Adrenal gland (tissue), 19 donors: ENCODE measurements at places on chromosomes 4 and X.

DNA sequence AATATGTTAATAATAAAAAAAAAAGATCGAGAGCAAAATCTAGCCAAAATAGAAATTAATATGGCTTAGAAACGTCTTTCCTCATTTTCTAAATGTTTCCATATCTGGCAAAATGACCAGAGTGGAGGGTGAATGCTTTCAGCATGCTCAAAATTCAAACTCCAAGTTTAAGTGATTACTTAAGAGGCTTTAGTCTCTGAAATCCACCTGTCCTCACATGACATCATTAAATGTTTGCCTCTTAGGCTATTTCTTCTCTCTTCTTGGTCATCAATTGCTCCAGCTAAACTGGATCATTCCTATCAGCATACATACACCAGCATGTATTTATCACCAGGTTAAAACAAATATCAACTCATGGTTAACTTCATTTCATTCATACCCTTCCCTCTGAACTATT lies 54.5 kb upstream of the ATXN3L start:
- DNase-seq, result no peak

DNA sequence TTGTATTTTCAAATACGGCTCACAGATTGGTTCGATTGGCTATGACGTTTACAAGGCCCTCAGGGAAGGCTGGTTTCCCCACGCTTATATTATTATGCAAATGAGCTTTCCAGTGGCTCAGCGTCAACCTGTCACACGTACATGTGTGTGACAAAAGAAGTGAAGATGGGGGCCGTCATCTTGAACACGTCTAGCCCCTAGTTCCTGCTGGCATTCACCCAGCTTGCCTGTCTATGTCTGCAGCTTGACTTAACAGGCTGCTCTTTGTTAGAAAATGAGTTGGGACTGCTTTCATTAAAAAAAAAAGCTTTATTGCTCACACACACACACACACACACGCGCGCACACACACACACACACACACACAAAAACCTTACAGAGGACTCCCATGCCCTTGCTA lies 283.6 kb upstream of the CTSO start:
- DNase-seq, result no peak

GRCh38 chrX:7088968-7089615 lies 58.4 kb upstream of the STS start:
- no peak for DNase-seq

- DNase-seq, result no peak
Measured at GRCh38 chrX:31199840-31200114, 127.9 kb upstream of the FTHL17 start.

DNA sequence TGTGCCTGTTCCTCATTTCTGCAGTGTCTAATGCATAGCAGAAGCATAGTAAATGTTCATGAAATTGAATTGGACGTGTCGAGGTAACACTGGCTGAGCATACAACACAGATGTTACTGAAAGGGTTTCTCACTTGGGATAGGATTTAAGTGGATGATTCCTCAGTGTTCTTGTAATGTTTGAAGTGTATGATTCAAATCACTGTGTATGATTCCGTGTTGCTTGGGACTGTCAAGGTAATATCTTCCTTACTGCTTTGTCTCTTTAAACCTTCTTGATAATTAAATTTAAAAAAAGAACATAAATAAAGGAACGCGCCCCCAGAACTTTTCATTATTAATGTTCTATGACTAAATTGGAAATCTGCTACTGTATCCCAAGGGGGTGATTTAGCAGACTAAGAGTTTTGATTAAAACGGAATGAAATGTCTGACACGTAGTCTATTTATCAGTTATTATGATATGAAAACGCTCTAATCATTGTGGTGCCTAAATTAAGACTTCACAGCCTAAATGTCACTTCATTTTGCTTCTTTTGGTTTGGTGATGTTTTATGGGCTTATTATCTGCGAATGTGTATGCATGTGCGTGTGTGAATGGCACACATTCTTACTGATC lies 696.9 kb upstream of the EPHA5 start:
- no peak for DNase-seq

DNA sequence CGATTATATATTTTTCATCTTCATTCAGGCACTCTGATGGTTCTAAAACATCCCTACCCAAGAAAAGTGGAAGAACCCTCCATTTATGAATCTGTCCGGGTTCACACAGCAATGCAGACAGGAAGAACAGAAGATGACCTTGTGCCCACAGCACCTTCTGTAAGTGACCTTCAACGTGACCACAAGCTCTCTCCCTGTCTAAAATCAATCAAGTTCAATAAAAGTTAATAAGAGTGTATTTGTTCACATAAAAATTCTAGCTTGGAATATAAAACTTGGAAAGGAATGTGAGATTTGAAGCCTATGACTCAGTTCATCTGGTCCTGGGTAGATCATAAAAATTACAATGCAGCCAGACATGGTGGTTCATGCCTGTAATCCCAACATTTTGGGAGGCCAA lies 36.6 kb downstream of the DAPP1 start:
- DNase-seq, result no peak

GRCh38 chr4:102734591-102735385 lies 26.0 kb downstream of the MANBA start:
- no peak for DNase-seq

DNA sequence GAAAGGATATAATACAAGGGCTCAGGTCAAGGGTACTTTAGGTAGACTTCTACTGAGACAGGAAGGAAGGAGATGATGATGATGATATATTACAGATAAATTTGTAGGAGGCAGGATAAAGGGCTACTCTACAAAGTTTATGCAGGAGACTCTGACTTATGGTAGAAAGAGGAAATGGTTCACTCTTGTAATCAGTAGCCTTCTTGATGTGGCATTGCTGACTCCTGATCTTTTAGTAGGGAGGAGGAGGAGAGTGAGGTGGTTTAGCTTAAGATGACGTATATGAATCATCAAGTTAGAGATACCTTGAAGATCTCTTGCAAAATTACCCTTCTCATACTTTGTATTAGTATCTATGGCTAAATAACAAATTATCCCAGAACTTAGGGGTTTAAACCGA lies 4.7 kb downstream of the BLTP1 start:
- no peak for DNase-seq

- no peak for DNase-seq
Measured at GRCh38 chr4:88616275-88617150, 24.2 kb downstream of the HERC3 start.
